ENCODE measurements at places on chromosomes 7 and 10. TPM values are rescaled to one million over a fixed set of nuclear protein-coding genes. Genes with fewer than 3 reads are reported as not detected.

Gene CLRN3
- not detected for total RNA-seq

Gene NPSR1
- not detected for total RNA-seq

Gene COBL
- not detected for total RNA-seq

Gene ANKRD61
- total RNA-seq = not detected

Gene GIMAP4
- total RNA-seq = 0.40 TPM

Gene EPO
- total RNA-seq = not detected

Gene KCP
- 4.4 TPM for total RNA-seq

Gene CPVL
- total RNA-seq = not detected

Gene DBNL
- total RNA-seq = 198 TPM

Gene TMEM176A
- total RNA-seq = not detected

Gene CCDC172
- not detected for total RNA-seq

Gene NPTX2
- total RNA-seq = not detected

Gene PTPRZ1
- not detected for total RNA-seq

Data from activated B cell treated with CpG ODN at 0.5 μM for 24 hours (primary cell).